Right renal cortex interstitium (tissue), 3 donors: ENCODE measurements at places on chromosomes 16 and 17. TPM values are rescaled to one million over a fixed set of nuclear protein-coding genes. Genes with fewer than 3 reads are reported as not detected.

The RAC3 gene
- 8.2 TPM for polyA plus RNA-seq

The SBK1 gene
- 14.2 TPM for polyA plus RNA-seq

The CACNG1 gene
- not detected for polyA plus RNA-seq

The TOP2A gene
- 163 TPM for polyA plus RNA-seq

The TSPOAP1 gene
- 38.8 TPM for polyA plus RNA-seq

The IL34 gene
- 0.85 TPM for polyA plus RNA-seq

The ITGAX gene
- polyA plus RNA-seq = 0.53 TPM

The NAE1 gene
- 83.5 TPM for polyA plus RNA-seq

The UMOD gene
- 321 TPM for polyA plus RNA-seq

The MILR1 gene
- 3.3 TPM for polyA plus RNA-seq

The KRT25 gene
- not detected for polyA plus RNA-seq

The PRAC2 gene
- not detected for polyA plus RNA-seq

- no peak for DNase-seq
These were observed 6.4 kb downstream of the ZNF207 start for GRCh38 chr17:32356378-32356743.

GRCh38 chr16:66903544-66904427 lies 14.9 kb downstream of the CDH16 start:
- DNase-seq = no peak

- no peak for DNase-seq
These were observed 55.1 kb upstream of the MNT start for GRCh38 chr17:2455956-2456355.

DNA sequence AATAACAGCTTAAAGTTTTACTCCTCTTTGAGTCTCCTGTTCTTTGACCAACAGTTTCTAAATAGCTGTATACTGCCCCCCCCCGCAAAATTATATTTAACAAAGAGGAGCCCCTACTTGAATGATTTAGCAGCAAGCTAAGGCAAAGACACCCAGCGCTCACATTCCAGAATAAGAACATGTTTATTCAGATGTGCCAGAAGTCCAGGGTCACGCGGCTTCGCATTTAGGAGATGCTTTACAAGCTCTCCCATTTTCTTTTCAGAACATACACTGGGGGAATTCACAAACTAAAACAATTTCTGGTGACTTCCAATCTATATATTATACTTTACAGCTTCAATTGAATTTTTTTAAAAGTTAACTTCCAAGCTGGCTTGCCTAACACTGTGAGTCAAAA lies 5.3 kb downstream of the PLD6 start:
- DNase-seq = no peak

GRCh38 chr16:23570992-23571632 lies 13.6 kb downstream of the UBFD1 start:
- no peak for DNase-seq

DNA sequence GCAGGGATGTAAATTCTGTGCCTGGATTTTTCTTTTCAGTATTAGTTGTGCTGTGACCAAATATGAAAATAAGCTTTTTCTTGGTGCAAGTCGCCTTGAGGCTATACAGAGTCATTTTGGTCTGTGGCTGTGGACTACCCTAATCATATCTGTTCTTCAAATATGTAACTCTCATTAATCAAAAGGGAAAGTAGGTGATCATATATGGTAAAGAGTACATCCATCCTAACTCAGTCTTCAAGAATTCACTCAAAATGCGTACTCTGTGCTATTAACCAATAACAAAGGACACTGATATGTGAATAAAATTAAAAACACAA lies 2.6 kb downstream of the CPD start:
- no peak for DNase-seq

DNA sequence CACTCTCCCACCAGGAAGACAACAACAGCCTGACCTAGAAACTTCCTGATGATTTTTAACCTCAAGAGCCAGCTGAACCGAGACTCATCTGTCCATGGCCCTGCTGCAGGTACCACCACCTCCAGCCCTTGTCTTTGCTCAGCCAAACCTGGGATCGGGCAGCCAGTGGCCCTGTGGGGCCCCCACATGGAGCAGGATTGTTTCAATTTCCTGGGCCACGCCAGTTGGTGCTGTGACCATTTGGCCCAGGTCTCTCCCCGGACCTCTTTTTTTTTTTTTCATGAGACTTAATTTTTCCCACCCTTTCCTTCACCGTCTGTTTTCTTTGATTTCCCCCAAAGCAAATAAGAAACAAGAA lies 8.3 kb upstream of the HOXB2 start:
- DNase-seq = no peak

- no peak for DNase-seq
These were observed 172.5 kb downstream of the COPRS start for GRCh38 chr17:31686495-31686894.

- no peak for DNase-seq
These were observed 93.4 kb upstream of the CCL2 start for GRCh38 chr17:34161690-34162089.

GRCh38 chr16:17426451-17426850 lies 44.3 kb downstream of the XYLT1 start:
- no peak for DNase-seq

DNA sequence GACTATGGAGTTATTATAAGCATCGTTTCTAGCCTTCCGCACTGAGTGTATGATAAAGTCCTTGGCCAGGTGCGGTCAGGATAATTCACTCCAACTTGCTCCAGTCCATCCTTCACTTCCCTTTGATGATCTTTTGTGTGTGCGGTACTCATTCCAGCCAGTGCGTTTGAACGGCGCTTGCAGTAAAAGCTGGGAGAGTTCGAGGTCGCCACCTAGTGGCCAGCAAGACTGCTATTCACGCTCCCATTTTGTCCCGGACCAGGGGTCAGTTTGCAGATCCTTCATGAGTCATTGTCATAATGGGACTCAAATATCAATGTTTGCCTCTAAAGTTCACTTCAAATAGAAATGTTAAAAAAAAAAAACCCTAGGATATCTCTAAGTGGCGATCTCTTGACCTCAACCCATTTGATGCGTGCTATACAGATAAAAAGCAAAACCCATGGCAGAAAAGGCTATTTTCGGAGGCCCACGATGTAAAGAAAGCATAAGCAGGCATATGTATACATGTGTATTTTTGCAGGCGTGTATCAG lies 417.1 kb downstream of the TMEM114 start:
- DNase-seq = peak; percentile 47

DNA sequence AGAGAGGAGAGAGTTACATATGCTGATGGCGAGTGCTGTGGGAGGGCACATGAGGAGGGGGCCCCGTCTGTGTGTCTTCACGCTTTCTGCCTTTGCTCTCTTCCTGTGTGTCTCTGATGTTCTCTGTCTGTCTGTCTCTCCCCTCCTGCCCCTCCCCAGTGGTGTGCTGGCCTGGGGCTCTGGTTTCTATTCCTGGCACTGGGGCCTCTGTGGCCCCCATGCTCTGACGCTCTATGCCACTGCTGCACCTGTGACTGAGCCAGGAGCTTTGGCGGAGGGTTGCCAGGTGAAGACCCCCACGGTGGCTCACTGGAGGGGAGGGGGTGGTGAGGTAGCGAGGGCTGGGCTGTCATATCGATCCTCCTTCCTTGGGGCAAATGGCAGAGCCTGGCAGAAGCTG lies 24.6 kb upstream of the BRD7 start:
- DNase-seq = no peak
